ENCODE measurements at places on chromosomes 2 and 18. TPM values are rescaled to one million over a fixed set of nuclear protein-coding genes. Genes with fewer than 3 reads are reported as not detected.

DNA sequence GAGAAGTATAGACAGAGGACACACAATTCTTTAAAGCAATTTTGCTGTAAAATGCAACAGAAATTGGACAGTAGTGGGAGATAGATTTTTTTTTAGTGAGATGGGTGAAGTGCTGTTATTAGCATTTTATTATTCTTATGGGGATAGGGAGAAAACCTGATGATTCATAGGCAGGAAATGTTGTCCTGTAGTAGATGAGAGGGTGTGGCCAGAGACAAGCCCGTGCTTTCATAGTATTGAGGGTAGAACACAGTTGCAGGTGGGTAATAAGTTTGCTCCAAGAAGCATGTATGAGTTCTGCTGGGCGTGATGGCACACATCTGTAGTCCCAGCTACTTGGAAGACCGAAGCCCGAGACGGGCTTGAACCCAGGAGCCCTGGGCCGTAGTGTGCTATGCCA lies 128.3 kb upstream of the ARHGAP28 start:
- H3K4me1 ChIP-seq = no peaks in the 10 kb centered on the region
- no peak overlapping the region for H3K4me3 ChIP-seq
- H3K36me3 ChIP-seq = no peaks in the 10 kb centered on the region
- H3K27ac ChIP-seq = no peak overlapping the region

GRCh38 chr2:242011991-242012764 lies 142.6 kb downstream of the RTP5 start:
- no peak for DNase-seq
- peaks cover 11% of the 10 kb centered on the region for H3K27me3 ChIP-seq
- H3K36me3 ChIP-seq = no peaks in the 10 kb centered on the region

- no peaks in the 10 kb centered on the region for H3K36me3 ChIP-seq
- DNase-seq = peak; percentile 58
- H3K4me3 ChIP-seq = peak overlapping the region; percentile 85
- H3K4me1 ChIP-seq = peaks cover 86% of the 10 kb centered on the region
- no peaks in the 10 kb centered on the region for H3K27me3 ChIP-seq
Observed at GRCh38 chr18:75208155-75208835, 644 bp downstream of the PTGR3 start.

DNA sequence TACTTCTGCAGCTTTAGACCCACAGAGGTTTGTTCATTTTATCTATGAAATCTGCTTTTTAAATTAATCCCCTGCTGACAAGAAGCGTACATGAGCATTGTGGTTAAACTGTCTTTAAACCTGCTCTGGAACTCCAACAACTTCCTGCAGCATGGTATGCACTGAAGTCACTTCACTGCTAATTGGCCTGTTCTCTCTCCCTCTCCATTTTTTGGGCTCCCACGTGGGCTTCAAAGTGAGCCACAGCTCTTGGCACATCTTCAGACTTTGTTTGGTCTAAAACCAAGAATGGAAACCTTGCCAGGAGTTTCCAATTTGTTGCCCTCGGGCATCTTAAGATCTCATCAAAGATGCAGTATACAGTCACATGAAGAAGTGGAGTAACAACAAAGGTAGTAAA lies 311.4 kb downstream of the LRRTM1 start:
- peaks cover 14% of the 10 kb centered on the region for H3K27me3 ChIP-seq
- no peak overlapping the region for H3K27ac ChIP-seq
- H3K4me3 ChIP-seq = no peak overlapping the region
- H3K36me3 ChIP-seq = no peaks in the 10 kb centered on the region

GRCh38 chr2:226578879-226579278 lies 220.7 kb downstream of the IRS1 start:
- H3K27me3 ChIP-seq = no peaks in the 10 kb centered on the region
- peaks cover 14% of the 10 kb centered on the region for H3K4me1 ChIP-seq
- no peak overlapping the region for H3K4me3 ChIP-seq
- H3K27ac ChIP-seq = no peak overlapping the region
- DNase-seq = no peak

Gene HOXD12
- total RNA-seq = not detected

DNA sequence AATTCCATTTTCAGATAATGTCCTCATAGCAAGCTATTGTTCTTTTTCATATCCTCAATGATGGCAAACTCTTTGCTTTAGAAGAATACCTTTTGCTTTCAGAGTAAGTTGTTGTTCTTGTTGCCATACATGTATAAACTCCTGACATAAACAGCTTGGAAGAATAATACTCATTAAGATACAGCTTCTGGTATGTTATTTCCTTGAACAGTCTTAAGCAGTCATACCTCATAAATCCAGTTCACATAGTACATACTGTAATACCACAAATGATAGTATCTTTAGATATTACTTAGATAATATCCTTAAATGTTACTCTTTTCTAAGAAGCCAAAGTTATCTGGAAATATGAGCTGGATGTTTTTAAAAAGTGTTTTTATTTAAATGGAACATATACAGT lies 23.2 kb downstream of the METTL8 start:
- H3K27ac ChIP-seq = no peak overlapping the region
- no peak overlapping the region for H3K4me3 ChIP-seq
- H3K4me1 ChIP-seq = peaks cover 10% of the 10 kb centered on the region
- no peak for DNase-seq
- H3K36me3 ChIP-seq = no peaks in the 10 kb centered on the region

GRCh38 chr2:20132990-20133535 lies 81.6 kb upstream of the LAPTM4A start:
- H3K4me3 ChIP-seq = no peak overlapping the region
- peaks cover 26% of the 10 kb centered on the region for H3K27me3 ChIP-seq
- H3K36me3 ChIP-seq = no peaks in the 10 kb centered on the region
- no peak for DNase-seq
- no peak overlapping the region for H3K27ac ChIP-seq

- peak overlapping the region; percentile 51 for H3K27ac ChIP-seq
- no peak for DNase-seq
- no peaks in the 10 kb centered on the region for H3K27me3 ChIP-seq
- H3K4me3 ChIP-seq = no peak overlapping the region
- H3K4me1 ChIP-seq = no peaks in the 10 kb centered on the region
Observed at GRCh38 chr2:53130441-53130943, 637.1 kb upstream of the CHAC2 start.

Gene FEV
- not detected for total RNA-seq

DNA sequence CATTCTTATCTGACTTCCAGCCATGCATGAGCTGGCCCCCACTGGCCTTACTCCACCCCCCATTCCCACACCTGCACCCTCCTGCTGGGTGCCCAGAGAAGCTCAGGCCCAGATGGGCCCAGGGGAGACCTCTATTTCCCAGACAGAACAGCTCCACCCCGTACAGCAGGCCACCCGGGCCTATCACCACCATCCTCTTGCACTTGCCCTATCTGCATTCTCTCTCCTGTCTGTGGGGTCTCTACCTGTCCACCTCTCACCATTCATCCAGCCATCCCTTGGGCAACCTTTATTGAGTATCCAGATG lies 25.3 kb upstream of the TNS1 start:
- H3K4me3 ChIP-seq = no peak overlapping the region
- no peaks in the 10 kb centered on the region for H3K36me3 ChIP-seq
- peaks cover 2% of the 10 kb centered on the region for H3K27me3 ChIP-seq

Gene PLA2R1
- total RNA-seq = 2.3 TPM

GRCh38 chr2:101461381-101461780 lies 13.5 kb downstream of the RFX8 start:
- H3K27ac ChIP-seq = no peak overlapping the region
- peaks cover 23% of the 10 kb centered on the region for H3K4me1 ChIP-seq
- H3K4me3 ChIP-seq = no peak overlapping the region
- no peaks in the 10 kb centered on the region for H3K27me3 ChIP-seq

DNA sequence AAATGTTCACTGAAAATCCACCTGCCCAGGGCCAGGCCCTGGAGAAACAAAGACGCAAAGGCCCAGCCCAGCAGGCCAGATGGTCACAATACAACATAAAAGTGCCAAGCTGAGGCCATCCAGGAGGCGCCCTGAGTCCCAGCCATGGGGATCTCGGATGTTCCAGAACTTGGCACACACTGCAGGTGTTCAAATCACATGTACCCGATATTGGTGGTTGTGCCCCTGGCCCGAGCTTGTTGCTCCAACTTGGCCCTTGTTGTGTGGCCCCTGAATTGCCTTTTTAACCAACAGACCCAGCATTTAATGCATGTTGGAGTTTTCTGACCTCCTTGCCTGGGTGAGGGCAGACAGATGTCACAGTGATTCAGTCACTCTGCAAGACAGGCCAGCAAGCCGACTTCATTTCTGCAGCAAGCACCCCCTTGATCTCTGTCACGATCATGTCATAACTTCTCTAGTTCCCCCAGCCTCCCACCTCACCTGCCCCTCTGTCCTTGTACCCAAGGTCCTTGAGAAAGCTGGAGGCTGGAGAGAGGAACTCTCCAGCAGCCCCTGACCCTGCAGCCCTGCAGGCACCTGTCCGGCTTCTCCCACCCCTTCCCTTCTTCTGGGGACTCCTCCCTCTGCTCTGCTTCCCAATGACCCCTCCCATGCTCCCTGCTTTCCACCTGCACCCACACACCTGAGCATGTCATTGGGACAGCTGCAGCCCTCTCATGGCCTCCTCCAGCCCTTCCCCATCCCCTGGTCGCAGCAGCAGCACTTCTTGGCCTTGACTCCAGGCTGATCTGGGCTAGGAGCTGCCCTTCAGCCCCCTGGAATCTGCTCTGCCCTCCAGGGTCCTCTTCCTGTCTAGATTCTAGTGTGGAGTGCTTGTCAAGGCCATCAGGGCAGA lies 9.1 kb downstream of the NGEF start:
- H3K4me3 ChIP-seq = no peak overlapping the region
- peaks cover 48% of the 10 kb centered on the region for H3K27me3 ChIP-seq
- no peaks in the 10 kb centered on the region for H3K4me1 ChIP-seq
- H3K27ac ChIP-seq = no peak overlapping the region
- no peak for DNase-seq

DNA sequence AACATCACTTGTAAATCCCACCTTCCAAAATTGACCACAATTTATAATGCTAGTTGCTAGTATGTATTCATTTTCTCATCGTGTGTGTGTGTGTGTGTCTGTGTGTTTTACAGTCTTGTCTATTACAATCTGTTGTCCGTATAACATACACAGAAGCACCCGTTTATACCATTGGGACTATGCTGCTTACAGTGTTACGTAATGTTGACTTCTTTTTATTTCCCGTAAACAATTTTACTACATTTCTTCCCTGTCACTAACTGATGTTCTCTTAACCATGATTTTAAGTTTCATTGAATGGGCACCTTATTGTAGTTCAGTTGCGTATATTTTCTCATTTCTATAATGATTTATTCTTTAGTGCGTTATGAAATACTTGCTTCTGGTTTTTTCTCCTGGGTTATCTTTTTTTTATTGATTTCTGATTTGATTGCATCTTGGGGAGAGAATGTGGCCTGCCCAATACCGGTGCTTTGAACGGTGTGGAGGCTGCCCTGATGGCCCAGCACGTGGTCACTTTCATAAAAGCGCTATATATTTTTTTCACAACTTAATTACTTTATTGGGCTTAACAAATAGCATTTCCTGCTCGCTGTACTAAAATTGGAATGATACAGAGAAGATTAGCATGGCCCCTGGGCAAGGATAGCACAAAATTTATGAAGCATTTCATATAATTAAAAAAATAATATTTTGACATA lies 14.5 kb upstream of the ASB1 start:
- H3K36me3 ChIP-seq = no peaks in the 10 kb centered on the region
- H3K27ac ChIP-seq = no peak overlapping the region
- no peaks in the 10 kb centered on the region for H3K4me1 ChIP-seq
- DNase-seq = no peak
- H3K4me3 ChIP-seq = no peak overlapping the region

Gene CMPK2
- 3.2 TPM for total RNA-seq

- DNase-seq = no peak
- no peak overlapping the region for H3K4me3 ChIP-seq
- H3K4me1 ChIP-seq = no peaks in the 10 kb centered on the region
- H3K27ac ChIP-seq = no peak overlapping the region
Observed at GRCh38 chr18:74331404-74331803, 15.8 kb downstream of the C18orf63 start.

DNA sequence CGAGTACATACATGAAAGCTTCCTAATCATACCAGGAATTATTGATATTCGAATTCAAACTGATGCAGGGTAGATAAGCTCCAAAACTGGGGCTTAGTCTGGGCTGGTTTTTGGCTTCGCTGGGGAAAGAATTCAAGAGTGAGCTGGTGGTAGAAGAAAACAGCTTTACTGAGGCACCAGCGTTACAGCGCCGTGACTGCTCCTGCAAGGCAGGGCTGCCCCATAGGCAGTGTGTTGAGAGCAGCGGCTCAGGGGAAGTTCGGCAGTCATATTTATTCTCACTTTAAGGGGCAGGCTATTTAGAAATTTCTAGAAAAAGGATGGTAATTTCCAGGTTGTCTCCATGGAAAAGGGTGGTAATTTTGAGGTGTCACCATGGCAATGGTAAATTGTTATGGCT lies 292.6 kb upstream of the TCF4 start:
- no peak for DNase-seq
- H3K36me3 ChIP-seq = no peaks in the 10 kb centered on the region
- H3K4me3 ChIP-seq = no peak overlapping the region
- H3K27me3 ChIP-seq = no peaks in the 10 kb centered on the region
- H3K27ac ChIP-seq = no peak overlapping the region
- H3K4me1 ChIP-seq = peaks cover 7% of the 10 kb centered on the region

GRCh38 chr2:215384710-215385109 lies 51.2 kb downstream of the FN1 start:
- H3K27me3 ChIP-seq = no peaks in the 10 kb centered on the region
- no peaks in the 10 kb centered on the region for H3K4me1 ChIP-seq
- no peak for DNase-seq
